Left ventricle myocardium superior (tissue), 1 donor: ENCODE measurements at places on chromosomes 2 and 18. TPM values are rescaled to one million over a fixed set of nuclear protein-coding genes. Genes with fewer than 3 reads are reported as not detected.

DNA sequence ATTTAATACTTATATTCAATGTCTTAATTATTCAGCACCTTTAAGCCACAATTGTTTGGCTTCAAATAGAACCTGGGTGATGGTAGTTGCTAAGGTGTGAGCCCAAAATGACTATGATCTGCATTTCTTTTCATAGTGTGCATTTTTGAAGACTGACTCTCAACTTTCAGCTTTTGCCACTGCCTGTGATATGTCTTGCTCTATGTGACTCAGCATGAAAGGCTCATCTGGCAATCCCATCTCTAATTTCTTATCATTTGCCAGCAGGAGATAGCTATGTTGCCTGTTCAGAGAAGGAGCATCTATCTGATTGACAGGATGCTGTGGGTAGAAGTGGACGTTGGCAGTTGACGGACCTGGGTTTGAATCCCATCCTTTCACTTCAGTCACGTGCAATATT is 34.5 kb upstream of the CCDC93 start:
- no peak for DNase-seq

DNA sequence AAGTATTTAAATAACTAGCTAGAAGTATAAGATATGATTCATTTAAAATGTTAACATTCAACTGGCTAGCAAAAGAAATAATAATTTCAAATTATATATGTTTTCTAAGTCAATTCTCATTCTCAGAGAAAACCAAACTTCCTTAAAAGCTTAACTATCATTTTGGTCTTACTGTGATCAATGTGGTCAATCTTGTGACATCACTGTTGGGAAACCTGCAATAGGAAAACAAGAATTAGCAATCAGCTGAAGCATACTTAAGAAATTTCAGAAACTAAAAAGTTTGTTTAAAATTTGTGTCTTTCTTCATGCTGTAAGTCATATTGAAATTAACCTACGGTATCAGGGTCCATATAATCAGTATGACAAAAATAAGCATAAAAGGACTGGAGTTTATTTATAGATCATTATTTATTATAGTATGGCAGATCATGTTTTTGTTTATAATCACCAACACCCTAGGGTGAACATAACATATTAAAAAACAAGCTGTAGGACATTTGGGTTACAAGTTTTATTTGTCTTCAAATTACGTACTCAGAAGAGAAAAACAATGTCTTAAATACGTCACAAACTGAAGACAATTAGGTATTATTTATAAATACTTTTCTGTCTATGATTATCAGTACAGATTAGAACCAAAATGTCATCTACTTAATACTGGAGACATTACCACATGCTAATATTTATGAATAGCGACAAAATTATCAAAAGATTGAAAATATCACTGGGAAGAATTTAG is 60.5 kb downstream of the BAZ2B start:
- no peak for DNase-seq

Gene PDCD1
- 1.4 TPM for total RNA-seq

- DNase-seq: no peak
Measured at GRCh38 chr2:70520825-70521224, 32.8 kb downstream of the TGFA start.

Gene NDC80
- 0.50 TPM for total RNA-seq

Gene MPP4
- not detected for total RNA-seq

DNA sequence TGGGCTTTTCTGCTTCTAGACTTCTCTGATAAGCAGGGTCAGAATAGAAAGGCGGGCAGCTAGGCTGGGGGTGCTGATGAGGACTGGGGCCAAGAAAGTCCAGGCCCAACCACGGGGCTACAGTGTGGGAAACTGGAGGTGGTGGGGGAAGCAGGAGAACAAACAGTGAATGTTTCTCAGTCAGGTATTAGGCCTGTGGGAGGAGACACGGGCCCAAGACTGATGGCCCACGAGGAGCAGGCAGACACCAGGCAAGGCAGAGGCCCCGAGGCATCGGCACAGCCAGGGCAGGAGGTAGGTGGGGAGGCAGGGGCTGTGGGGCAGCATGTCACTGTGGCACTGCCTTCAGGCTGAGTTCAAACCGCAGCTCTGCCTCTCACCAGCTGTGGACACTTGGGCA is 40.7 kb downstream of the KCNIP3 start:
- peak; percentile 3 for DNase-seq

DNA sequence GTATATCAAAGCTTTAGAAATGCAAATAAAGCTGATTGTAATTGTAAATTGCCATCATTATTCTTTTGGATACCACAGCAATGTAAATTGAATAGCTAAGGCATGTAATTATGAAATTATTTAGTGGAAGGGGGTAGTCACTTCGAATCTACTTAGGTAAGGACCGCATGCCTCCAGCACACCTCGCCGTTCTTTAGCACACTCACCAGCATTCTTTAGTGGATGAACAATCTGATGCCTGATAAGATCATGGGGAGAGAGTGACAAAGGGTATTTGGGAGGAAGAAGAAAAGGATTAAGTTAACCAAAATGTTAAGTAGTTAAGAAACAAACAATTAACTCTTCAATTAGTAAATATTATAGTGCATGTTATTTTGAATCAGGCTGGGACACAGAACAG is 46.4 kb upstream of the DSC1 start:
- DNase-seq: no peak
